ENCODE measurements at places on chromosomes 7 and 10.

DNA sequence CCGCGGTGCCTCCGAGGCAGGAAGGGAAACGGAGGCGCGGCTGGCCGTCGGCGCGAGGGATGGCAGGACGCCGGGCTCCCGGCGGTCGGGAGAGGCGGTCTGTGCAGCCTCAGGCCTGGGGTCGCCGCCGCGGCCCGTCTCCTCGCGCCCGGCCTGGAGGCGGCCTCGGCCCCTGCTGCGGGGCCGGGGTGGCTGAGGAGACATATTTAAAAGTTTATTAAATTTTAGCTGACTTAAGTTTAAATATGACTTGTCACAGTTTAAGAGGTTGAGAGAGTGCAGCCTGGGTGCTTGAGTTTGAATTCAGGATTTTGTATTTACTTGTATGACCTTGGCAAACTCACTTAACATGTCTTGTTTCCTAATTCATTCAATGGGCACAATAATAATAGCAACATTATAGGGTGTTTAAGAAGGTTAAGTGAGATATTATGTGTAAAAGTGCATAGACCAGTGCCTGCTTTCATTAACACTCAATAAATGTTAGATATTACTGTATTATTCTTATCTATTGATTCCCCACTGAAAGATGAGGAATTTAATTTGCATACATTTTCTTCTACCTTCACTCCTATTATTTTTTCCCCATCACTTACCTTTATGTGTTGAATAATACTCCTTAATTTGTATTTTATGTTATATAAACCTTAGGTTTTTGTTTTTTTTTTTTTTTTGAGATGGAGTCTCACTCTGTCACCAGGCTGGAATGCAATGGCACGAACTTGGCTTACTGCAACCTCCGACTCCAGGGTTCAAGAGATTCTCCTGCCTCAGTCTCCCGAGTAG lies 718 bp downstream of the DYNC2I1 start:
- DNase-seq: no peak

- no peak for DNase-seq
These were observed 242.7 kb downstream of the FOXP2 start for GRCh38 chr7:114657279-114657678.

- DNase-seq: peak; percentile 18
These were observed 98.9 kb downstream of the KMT2C start for GRCh38 chr7:152336754-152337368.

GRCh38 chr10:2145491-2145890 lies 408.2 kb upstream of the ADARB2 start:
- DNase-seq: no peak

DNA sequence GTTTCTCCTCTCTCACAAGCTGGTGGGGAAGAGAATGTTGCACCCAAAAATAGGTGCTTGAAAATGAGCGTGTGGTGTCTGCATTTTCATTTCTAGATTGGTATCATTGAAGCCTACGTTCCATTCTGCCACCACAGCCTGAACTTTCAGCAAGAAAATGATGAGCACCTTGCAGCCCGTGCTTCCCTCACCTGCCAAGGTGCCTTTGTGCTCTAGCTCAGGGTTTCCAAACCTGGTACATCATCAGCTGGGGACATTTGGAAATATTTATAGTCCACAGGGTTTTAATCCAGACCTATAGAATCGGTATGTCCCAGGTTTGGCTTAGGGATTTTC lies 701.2 kb downstream of the AUTS2 start:
- no peak for DNase-seq
